Breast epithelium (tissue), 4 donors: ENCODE measurements at places on chromosomes 7 and 10. TPM values are rescaled to one million over a fixed set of nuclear protein-coding genes. Genes with fewer than 3 reads are reported as not detected.

DNA sequence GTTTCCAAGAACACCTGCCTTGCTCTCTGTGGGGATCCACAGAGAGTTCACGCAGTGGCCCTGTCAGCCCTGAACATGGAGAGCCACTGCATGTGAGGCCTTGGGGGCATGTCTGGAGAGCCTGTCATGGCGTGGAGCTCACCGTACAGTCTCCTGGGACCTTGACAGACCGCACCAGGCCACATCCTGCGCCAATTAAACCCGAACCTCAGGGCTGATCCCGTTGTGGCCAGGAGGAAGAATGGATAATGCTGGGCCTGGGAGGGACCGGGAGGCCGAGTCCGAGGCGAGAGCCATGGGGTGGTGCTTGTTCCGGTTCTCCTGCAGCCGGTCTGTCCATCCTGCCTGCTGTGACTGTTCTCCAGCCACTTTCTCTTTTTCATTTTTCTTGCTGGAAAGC is 68.7 kb downstream of the DNAJB6 start:
- no peak for DNase-seq

GRCh38 chr7:32061346-32061745 is 8.9 kb downstream of the PDE1C start:
- DNase-seq, result no peak

DNA sequence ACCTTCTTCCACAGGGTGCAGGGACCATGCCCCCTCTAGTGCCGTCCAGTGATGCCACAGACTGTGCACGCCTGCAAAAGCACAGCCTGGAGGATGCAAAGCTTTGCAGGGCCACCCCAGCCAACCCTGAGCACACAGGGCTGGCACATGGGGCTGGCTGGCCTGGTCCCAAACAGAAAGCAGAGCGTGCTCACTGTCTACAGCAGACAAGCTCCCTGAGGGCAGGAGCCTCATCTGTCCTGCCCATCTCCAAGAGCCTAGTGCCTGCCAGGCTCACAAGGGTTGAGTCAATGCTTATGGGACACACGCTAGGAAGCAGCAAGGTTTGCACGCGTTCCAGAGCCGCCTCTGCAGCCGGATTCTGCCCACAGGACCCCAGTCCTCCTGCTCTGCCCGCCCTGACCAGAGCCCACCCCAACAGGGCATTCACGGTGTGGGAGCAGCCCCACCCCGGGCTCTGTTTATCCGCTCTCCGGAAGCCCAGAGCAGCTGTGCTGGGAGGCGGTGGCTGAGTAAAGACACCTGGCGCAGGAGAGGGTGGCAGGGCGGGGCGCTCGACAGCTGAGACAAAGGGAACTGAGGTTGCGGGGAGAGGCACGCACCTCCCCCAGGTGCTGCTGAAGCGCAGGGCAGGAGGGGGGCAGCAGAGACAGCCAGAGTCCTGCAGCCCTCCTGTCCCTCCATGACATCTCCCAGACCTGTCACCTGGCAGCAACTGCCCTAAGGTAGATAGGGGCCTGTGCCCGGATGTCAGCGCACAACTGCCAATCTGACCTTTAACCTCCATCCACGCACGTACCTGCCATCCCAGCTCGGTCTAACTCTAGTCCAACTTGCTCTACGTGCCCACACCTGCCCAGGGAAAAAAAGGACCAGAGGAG is 4.3 kb downstream of the KCNH2 start:
- DNase-seq, result no peak

DNA sequence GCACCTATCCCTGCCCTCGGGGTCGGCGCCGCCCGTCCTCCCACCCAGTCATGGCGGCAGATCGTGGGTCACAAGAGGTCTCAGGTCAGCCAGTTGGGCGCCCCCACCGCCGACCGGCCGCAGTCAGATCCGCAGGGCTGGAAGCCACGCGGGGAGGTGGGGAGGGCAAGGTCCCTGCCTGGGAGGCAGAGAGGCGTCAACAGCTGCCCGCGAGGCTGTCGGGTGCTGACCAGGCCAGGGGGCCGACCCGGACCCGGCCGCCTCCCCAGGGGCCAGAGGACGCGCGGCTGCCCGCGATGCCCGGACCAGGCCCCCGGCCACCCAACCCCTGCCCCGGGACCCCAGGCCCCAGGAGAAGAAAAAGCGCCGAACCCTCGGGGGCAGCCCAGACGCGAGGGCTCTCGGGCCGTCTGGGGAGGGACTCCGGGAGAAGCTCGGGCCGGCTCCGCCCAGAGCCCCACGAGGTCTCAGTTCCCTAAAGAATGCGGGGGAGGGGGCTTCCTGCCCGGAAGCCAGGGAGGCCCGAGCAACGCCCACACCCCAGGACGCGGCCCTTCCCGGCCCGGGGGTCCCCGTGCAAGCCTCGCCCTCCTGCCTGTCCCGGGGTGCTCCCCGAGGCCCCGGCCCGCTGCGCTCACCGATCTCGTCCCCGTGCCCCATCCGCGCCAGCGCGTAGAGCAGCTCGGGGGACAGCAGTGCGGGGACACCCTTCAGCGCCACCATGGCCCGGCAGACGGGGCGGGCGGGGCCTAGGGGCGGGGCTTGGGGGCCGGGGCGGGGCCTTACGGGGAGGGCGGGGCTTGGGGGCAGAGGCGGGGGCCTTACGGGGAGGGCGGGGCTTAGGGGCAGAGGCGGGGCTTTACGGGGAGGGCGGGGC is at the start of gene FUOM:
Gene FUOM (minus strand): TSS at position 735 of the 877 bp plus-strand sequence. CDS start 12 bp downstream, at position 723.
- DNase-seq, result no peak

The DYNC1I1 gene
- total RNA-seq, result 7.7 TPM

The TUBAL3 gene
- total RNA-seq, result 1.6 TPM

The NCAPG2 gene
- total RNA-seq, result 9.8 TPM
